Left ventricle myocardium inferior (tissue), 1 donor: ENCODE measurements at places on chromosomes 3 and 15. TPM values are rescaled to one million over a fixed set of nuclear protein-coding genes. Genes with fewer than 3 reads are reported as not detected.

DNA sequence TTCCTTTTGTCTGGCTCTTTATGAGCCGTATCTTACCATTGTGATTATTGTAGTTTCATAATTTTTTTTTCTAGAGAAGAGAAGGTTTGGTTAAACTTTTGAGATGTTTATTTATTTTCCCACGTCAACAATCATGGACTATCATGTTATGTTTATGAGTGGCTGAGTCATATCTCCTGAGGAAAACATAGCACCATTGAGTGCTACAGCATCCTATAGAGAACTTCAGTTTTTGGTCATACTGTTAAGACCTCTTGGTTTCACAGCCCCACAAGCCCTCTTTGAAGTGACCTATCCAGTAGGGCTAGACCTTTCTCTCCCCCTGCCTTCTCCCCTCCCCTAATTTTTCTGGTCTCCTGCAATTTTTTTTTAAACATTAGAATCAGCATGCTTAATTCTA is 20.8 kb downstream of the PIK3CA start:
- H3K27ac ChIP-seq, result no peak overlapping the region
- H3K4me3 ChIP-seq, result no peak overlapping the region
- no peak for DNase-seq
- no peaks in the 10 kb centered on the region for H3K36me3 ChIP-seq
- H3K27me3 ChIP-seq, result no peaks in the 10 kb centered on the region

GOLGA8T gene
- total RNA-seq, result 0.47 TPM

DNA sequence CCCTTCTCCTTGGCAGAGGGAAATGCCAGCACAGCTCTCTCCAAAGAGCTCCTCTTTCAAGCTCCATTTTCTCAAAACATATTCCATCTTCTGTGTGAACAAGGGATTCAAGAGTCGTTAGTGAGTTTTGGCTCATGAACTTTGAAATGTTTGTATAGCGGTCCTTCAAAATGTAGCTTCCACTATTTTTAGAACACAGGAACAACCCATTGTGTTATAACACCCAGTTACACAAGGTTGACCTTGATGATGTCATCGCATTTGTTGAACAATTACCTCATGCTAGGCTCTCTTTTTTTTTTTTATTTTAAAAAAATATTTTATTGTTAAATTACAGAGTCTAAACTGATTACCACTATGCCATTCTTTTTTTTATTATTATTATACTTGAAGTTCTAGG is 251.7 kb downstream of the THSD4 start:
- H3K36me3 ChIP-seq, result no peaks in the 10 kb centered on the region
- H3K27ac ChIP-seq, result peak overlapping the region; percentile 52
- H3K4me1 ChIP-seq, result peaks cover 9% of the 10 kb centered on the region

GRCh38 chr3:127172781-127173515 is 20.0 kb upstream of the PRR23E start:
- no peak overlapping the region for H3K4me3 ChIP-seq
- DNase-seq, result no peak
- H3K4me1 ChIP-seq, result peaks cover 21% of the 10 kb centered on the region

DNA sequence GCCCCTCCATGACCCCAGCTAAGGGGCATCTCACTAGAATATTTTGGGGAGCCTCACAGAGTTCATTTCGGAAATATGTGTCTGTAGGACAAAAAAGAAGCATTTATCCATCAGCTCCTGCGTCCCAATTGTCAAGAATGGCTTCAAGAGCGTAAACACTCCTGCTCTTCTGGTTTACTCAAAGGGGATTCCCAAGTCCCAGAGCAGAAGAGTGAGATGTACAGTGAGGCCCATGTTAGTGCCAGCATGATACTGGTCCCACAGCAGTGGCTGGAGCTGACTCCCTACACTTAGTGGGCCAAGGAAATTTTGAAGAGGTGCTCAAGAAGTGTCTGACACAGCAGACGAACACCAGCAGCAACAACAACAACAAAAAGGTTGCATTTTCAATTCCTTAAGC is 34.9 kb upstream of the ARL8B start:
- no peak overlapping the region for H3K4me3 ChIP-seq
- DNase-seq, result no peak
- no peaks in the 10 kb centered on the region for H3K4me1 ChIP-seq
- no peaks in the 10 kb centered on the region for H3K36me3 ChIP-seq
- H3K27me3 ChIP-seq, result peaks cover 22% of the 10 kb centered on the region
- no peak overlapping the region for H3K27ac ChIP-seq

- no peaks in the 10 kb centered on the region for H3K36me3 ChIP-seq
- H3K4me1 ChIP-seq, result peaks cover 19% of the 10 kb centered on the region
- H3K4me3 ChIP-seq, result no peak overlapping the region
- no peak overlapping the region for H3K27ac ChIP-seq
- DNase-seq, result no peak
Observed at GRCh38 chr15:89772932-89773583, 3.1 kb upstream of the MESP2 start.

- H3K27ac ChIP-seq, result no peak overlapping the region
- no peaks in the 10 kb centered on the region for H3K27me3 ChIP-seq
- H3K36me3 ChIP-seq, result no peaks in the 10 kb centered on the region
- peaks cover 49% of the 10 kb centered on the region for H3K4me1 ChIP-seq
- no peak for DNase-seq
- H3K4me3 ChIP-seq, result no peak overlapping the region
Observed at GRCh38 chr3:188583341-188584161, 429.6 kb downstream of the LPP start.

TXNRD3 gene
- 4.1 TPM for total RNA-seq

DNA sequence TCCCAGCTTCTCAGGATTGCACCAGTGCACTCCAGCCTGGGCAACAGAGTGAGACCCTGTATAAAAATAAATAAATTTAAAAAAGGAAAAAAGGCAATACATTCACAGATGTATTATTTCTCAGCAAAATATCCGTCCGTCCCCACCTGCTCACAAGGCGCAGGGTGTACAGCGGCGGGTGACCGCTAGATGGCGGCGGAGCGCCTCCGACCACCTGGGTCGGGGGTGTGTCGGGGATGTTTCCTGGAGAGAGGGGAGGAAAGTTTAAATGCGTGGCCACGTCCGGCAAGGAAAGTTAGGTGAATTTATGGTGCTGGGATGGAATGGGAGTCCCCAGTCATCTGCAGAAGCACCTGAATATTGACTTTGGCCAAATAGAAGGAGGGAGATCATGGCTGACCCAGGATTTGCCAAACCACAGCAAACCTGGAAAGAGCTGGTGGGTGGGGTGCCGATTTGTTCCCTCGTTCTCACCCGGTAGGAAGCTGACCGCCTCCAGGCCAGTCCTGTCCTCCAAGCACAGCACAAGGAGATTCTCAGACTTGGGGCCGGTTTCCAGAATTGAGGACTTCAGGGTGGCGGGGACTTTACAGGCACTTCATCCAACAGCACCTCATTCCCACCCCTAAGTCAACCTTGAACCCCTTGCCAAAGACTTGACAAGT is 88.3 kb downstream of the TMEM266 start:
- peaks cover 14% of the 10 kb centered on the region for H3K4me1 ChIP-seq
- H3K27me3 ChIP-seq, result peaks cover 36% of the 10 kb centered on the region
- DNase-seq, result no peak
- no peaks in the 10 kb centered on the region for H3K36me3 ChIP-seq

CPB1 gene
- total RNA-seq, result not detected

DNA sequence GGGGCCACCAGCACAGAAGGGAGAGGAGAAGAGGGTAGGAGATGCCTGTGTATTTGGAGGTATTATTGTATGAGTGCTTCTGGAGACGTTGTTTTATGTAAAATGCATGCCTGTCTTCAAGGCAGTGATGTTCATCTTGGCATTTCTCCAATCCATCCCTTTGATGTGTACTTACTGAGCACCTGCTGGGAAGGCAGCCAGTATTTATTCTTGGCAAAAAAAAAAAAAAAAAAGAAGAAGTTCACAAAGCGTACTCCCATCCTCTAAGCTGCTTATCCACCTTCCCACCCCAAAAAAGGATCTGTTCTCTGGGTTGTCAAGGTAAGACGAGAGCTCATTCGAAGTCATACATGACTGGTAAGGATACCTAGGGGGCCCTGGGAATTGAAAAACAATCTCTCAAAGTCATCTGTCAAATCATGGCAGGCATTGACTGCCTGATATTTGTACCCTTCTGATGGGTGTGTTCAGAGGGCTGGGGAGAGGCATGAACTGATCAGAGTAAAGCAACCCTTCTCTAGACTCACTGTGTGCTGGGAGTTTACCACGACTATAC is 30.0 kb upstream of the SLC6A1 start:
- peaks cover 14% of the 10 kb centered on the region for H3K4me1 ChIP-seq
- H3K27ac ChIP-seq, result no peak overlapping the region
- no peaks in the 10 kb centered on the region for H3K36me3 ChIP-seq
- no peak for DNase-seq

GRCh38 chr3:146575636-146576035 is 29.5 kb downstream of the PLSCR5 start:
- no peak overlapping the region for H3K4me3 ChIP-seq
- H3K36me3 ChIP-seq, result no peaks in the 10 kb centered on the region
- H3K27ac ChIP-seq, result no peak overlapping the region
- H3K27me3 ChIP-seq, result no peaks in the 10 kb centered on the region

DNA sequence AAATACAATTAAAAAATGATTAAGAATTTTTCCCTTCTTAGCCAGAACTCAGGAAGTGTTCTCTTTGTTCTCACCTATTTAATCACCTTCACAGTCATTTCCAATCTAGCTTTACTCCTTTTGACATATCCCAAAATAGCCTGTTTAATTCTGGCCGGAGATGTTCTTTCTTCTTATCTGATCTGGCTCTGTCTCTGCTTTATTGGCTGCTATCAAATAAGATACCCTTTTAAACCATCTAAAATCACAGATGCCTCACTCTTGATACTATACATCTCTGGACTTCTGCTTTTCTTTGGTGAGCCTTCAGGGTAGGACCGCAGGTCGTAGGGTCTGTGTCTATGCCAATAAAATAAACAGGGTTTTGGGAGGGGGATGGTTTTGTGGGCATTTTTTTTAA is 319.2 kb upstream of the SEMA6D start:
- no peak for DNase-seq
- peaks cover 29% of the 10 kb centered on the region for H3K4me1 ChIP-seq
- H3K4me3 ChIP-seq, result no peak overlapping the region
- peaks cover 10% of the 10 kb centered on the region for H3K27me3 ChIP-seq
- peak overlapping the region; percentile 60 for H3K27ac ChIP-seq

- no peak overlapping the region for H3K4me3 ChIP-seq
- no peaks in the 10 kb centered on the region for H3K27me3 ChIP-seq
- DNase-seq, result no peak
- no peaks in the 10 kb centered on the region for H3K4me1 ChIP-seq
- no peak overlapping the region for H3K27ac ChIP-seq
- H3K36me3 ChIP-seq, result no peaks in the 10 kb centered on the region
Observed at GRCh38 chr3:3817865-3818264, 18.6 kb downstream of the LRRN1 start.

GRCh38 chr3:13013566-13013965 is 59.7 kb downstream of the IQSEC1 start:
- no peak for DNase-seq
- H3K27ac ChIP-seq, result no peak overlapping the region
- H3K36me3 ChIP-seq, result no peaks in the 10 kb centered on the region
- H3K27me3 ChIP-seq, result no peaks in the 10 kb centered on the region
- H3K4me3 ChIP-seq, result no peak overlapping the region

FES gene
- 11.9 TPM for total RNA-seq

DNA sequence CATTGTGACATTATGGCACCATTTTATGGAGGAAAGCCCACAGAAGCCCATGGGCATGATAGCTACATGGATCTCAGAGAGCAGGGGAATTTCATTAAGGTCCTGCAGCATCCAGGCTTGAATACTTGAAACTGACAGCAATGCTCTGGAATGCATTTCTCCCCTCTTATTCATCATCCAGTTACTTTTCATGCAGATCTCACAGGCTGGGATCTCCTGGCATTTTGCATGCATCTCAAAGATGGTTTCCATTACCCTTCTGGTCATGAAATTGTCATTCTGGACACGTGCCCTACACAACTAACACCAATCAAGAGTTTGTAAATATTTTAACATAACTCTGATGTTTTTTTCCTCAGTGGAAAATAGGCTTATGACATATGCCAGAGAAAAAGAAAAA is 32.4 kb downstream of the VGLL3 start:
- H3K4me1 ChIP-seq, result no peaks in the 10 kb centered on the region
- no peaks in the 10 kb centered on the region for H3K36me3 ChIP-seq
- H3K27ac ChIP-seq, result no peak overlapping the region
- no peaks in the 10 kb centered on the region for H3K27me3 ChIP-seq
- no peak overlapping the region for H3K4me3 ChIP-seq
- DNase-seq, result no peak

- no peak overlapping the region for H3K27ac ChIP-seq
- no peak overlapping the region for H3K4me3 ChIP-seq
- H3K36me3 ChIP-seq, result no peaks in the 10 kb centered on the region
- no peak for DNase-seq
- H3K4me1 ChIP-seq, result peaks cover 68% of the 10 kb centered on the region
Observed at GRCh38 chr3:23817508-23818223, 11.9 kb downstream of the UBE2E1 start.

DNA sequence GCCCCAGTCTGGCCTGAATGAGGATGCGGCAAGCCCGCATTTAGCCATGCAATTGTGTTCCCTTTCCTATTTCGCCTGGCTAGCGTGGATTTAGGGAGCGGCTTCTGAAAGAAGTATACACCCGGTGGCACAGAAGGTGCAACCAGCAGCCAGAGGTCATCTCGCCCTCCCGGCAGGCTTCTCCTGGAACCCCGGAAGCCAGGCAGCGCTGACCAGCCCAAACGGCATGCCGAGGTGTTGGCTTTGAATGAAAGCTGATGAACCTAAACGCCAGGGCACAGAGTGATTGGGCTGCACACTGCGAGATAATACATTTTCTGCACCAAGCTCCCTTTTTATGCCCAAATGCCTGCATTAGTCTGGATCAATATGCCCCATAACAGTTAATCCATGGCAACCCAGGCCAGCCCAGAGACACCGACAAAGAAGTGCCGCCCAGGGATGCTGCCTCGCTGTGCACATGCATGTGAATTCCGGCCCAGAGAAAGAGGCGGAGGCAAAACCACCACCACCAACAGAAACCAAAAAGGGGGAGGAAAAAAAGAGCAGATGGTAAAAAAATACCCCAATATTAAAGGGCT is 1.4 kb downstream of the SRGAP3 start:
- H3K36me3 ChIP-seq, result no peaks in the 10 kb centered on the region
- H3K27me3 ChIP-seq, result no peaks in the 10 kb centered on the region
- H3K4me1 ChIP-seq, result peaks cover 45% of the 10 kb centered on the region
- no peak overlapping the region for H3K27ac ChIP-seq
- no peak for DNase-seq

IL5RA gene
- total RNA-seq, result not detected

DNA sequence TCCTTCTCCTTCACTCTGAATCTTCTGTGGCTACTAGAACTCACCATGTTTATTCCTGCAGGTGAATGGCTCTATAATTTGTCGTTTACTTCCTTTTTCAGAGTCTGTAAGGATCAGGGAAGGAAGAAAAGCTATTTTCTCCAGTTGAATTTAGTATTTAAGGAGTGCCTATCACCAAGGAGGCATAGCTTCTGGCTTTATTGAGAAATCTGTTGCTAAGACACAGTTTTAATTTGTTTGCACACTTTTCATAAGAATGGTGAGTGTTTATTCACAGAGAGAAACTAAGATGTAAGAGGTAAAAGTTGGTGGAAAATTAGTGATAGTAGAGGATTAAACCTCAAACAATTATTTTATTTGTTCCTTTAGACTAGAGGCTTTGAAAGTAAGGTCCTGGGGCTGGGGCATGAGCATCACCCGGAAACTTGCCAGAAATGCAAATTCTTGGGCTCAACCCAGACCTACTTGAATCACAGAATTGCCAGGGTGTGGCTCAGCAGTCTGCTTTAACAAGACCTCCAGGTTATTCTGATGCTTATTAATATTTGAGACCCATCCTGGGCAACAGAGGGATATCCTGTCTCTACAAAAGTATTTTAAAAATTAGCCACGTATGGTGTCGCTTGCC is 461.3 kb downstream of the AGBL1 start:
- DNase-seq, result no peak
- H3K27ac ChIP-seq, result no peak overlapping the region
- no peaks in the 10 kb centered on the region for H3K36me3 ChIP-seq
- H3K27me3 ChIP-seq, result no peaks in the 10 kb centered on the region
